T-helper 17 cell (primary cell): ENCODE measurements at places on chromosomes 16 and 17. TPM values are rescaled to one million over a fixed set of nuclear protein-coding genes. Genes with fewer than 3 reads are reported as not detected.

GRCh38 chr17:9825641-9826150 is at the start of gene GLP2R:
TSS of gene GLP2R (plus strand) at chr17:9825924. CDS start at chr17:9826064, 140 bp downstream.
- H3K4me1 ChIP-seq = peaks cover 2% of the 10 kb centered on the region
- no peak for DNase-seq
- H3K27ac ChIP-seq = no peak within 1 kb of the TSS
- H3K36me3 ChIP-seq = peaks cover 3% of the 10 kb centered on the region

- no peak overlapping the region for H3K4me3 ChIP-seq
- H3K36me3 ChIP-seq = no peaks in the 10 kb centered on the region
- no peak for DNase-seq
- H3K27me3 ChIP-seq = peaks cover 11% of the 10 kb centered on the region
- no peak overlapping the region for H3K27ac ChIP-seq
Measured at GRCh38 chr17:79167486-79167885, 92.9 kb downstream of the ENGASE start.

DNA sequence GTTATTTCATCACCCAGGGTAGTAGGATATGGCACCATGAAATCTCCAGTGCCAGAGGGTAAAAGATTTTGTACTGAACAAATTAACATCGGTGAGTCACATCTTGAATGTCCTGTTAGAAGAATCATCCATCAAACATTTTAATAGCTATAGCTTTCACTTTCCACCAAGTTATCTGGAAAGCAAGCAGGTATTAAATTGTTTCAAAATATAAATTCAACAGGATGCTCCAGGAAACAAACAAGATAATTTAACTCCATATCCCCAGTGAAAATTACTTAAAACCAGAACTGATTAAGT is 2.4 kb downstream of the VEZF1 start:
- H3K36me3 ChIP-seq = peaks cover 5% of the 10 kb centered on the region
- H3K27me3 ChIP-seq = no peaks in the 10 kb centered on the region
- H3K4me3 ChIP-seq = peak overlapping the region; percentile 19
- peaks cover 53% of the 10 kb centered on the region for H3K4me1 ChIP-seq

DNA sequence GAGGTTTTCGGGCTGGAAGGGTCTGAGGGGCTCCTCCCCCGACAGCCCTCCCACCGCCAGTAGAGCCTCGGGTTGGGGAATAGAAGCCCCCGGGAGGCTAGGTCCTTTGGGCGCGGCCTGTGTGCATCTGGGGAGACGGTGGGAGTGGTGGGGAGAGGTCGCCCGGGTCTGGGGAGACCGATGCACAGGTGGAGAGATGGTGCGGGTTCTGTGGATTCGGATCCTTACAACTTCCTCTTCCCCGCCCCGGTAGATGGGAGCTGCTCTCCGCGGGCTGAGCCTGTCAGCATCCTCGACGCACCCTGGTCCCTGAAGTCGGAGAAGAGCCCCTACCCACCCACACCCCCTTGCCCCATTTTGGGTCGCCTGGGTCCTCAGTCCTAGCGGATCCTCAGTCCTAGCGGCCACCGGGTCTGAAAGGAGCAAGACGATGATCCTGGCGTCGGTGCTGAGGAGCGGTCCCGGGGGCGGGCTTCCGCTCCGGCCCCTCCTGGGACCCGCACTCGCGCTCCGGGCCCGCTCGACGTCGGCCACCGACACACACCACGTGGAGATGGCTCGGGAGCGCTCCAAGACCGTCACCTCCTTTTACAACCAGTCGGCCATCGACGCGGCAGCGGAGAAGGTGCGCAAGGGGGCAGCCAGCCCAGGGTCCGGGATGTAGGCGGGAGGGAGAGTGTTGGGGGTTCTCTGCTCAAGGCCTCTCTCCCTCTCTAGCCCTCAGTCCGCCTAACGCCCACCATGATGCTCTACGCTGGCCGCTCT is 790 bp downstream of the BCKDK start:
- peaks cover 2% of the 10 kb centered on the region for H3K36me3 ChIP-seq
- DNase-seq = no peak
- no peaks in the 10 kb centered on the region for H3K27me3 ChIP-seq
- peak overlapping the region; percentile 87 for H3K4me3 ChIP-seq
- no peak overlapping the region for H3K27ac ChIP-seq

DNA sequence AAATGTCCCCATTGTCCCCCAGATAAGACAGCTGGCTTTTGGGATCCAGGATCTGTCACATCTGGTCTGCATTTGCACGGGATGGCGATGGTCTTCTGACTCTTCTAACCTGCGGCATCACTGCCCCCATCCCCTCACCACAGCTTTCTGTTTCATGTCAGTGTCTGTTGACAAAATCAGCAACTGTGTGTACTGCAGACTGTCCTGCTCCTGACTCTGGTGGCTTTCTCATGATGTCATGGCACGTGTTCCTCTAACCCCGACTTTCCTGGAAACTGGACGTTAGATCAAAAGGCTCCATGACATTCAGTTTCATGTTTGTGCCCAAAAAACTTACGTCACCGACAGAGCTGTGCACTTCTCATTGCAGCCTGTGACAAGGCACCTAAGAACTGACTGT is 30.1 kb upstream of the CPNE2 start:
- no peak overlapping the region for H3K4me3 ChIP-seq
- no peaks in the 10 kb centered on the region for H3K27me3 ChIP-seq
- peak overlapping the region; percentile 39 for H3K27ac ChIP-seq
- no peak for DNase-seq

GRCh38 chr16:10870137-10870776 is 6.7 kb upstream of the CIITA start:
- no peak overlapping the region for H3K27ac ChIP-seq
- no peak for DNase-seq
- H3K4me1 ChIP-seq = peaks cover 32% of the 10 kb centered on the region
- H3K27me3 ChIP-seq = peaks cover 40% of the 10 kb centered on the region
- no peak overlapping the region for H3K4me3 ChIP-seq

- DNase-seq = no peak
- H3K27ac ChIP-seq = peak overlapping the region; percentile 86
- peaks cover 10% of the 10 kb centered on the region for H3K4me1 ChIP-seq
- H3K36me3 ChIP-seq = peaks cover 2% of the 10 kb centered on the region
- no peak overlapping the region for H3K4me3 ChIP-seq
- no peaks in the 10 kb centered on the region for H3K27me3 ChIP-seq
Measured at GRCh38 chr17:61806936-61807335, 56.4 kb downstream of the BRIP1 start.

DNA sequence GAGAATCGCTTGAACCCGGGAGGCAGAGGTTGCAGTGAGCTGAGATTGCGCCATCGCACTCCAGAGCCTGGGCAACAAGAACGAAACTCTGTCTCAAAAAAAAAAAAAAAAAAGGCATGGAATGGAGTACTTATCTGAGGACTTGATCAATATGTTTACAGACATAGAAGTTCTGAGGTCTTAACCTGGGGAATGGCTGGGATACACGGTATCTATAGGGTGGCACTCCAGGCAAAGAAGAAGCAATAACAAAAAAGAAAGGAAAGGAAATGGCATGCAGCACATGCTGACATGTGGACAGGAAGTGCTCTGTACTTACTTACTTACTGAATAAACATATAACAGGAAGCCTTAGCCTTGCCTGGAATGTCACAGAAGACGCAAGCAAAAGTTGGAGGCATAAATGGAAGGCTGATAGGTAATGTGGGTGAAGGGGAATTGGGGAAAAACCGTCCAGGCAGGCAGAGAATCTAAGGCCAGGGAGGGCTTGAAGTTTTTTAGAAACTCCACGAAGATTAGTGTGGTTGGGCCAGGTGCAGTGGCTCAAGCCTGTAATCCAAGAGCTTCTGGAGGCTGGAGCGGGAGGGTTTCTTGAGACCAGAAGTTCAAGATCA is 10.1 kb upstream of the SPOP start:
- no peak for DNase-seq
- no peaks in the 10 kb centered on the region for H3K27me3 ChIP-seq
- peak overlapping the region; percentile 90 for H3K27ac ChIP-seq
- peaks cover 4% of the 10 kb centered on the region for H3K36me3 ChIP-seq
- H3K4me1 ChIP-seq = peaks cover 27% of the 10 kb centered on the region

GRCh38 chr17:77356690-77357201 is 216.0 kb downstream of the SEC14L1 start:
- H3K27me3 ChIP-seq = no peaks in the 10 kb centered on the region
- H3K36me3 ChIP-seq = no peaks in the 10 kb centered on the region
- H3K27ac ChIP-seq = peak overlapping the region; percentile 51
- DNase-seq = no peak

DNA sequence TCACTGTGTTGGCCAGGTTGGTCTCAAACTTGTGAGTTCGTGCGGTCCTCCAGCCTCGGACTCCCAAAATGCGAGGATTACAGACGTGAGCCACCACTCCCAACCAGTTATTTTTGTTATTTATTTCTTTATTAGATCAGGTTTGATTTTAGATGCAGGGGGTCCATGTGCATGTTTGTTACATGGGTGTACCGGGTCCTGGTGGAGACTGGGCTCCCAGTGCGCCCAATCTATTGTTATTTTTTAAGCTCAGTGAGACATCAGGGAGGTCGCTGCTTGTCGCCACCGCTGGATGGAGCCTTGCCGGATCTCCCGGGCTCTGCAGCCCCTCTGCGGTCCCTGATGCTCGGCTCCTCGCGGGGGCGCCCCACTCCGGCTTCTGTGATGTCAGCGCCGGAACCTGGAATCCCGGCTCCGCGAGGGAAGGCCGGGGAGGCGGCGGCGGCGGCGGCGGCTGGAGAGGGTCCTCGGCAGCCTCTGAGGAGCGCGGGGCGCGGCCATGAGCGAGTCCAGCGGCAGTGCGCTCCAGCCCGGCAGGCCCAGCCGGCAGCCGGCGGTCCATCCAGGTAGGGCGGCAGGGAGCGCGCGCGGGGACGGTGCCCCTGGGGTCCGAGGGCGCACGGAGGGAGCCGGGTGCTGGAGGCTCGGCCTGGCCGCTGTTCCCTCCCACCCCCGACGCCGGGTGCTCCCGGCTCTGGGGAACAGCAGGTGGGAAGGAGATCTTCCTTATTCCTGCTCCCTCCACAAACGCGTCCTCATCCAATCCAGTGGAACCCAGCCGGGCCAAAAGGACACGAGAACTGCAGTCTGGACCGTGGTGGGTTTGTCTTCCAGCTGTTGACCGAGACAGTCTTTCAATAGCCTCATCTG is at the start of gene TMC7:
TSS of gene TMC7 (plus strand) at position 370 of the 870 bp plus-strand sequence. CDS start at position 500, 130 bp downstream.
- peak within 1 kb of the TSS; percentile 12 for H3K4me3 ChIP-seq
- peaks cover 37% of the 10 kb centered on the region for H3K27me3 ChIP-seq
- peaks cover 5% of the 10 kb centered on the region for H3K36me3 ChIP-seq

DNA sequence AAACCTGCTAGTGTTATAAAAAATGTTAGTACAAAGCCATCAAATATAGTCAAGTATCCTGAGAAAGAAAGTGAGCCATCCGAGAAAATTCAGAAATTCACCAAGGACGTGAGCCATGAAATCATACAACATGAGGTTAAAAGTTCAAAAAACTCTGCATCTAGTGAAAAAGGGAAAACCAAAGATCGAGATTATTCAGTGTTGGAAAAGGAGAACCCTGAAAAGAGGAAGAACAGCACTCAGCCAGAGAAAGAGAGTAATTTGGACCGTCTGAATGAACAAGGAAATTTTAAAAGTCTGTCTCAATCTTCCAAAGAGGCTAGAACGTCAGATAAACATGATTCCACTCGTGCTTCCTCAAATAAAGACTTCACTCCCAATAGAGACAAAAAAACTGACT is 31.7 kb downstream of the RBBP6 start:
- H3K27me3 ChIP-seq = no peaks in the 10 kb centered on the region
- H3K4me3 ChIP-seq = no peak overlapping the region
- no peak for DNase-seq
- H3K36me3 ChIP-seq = peaks cover 19% of the 10 kb centered on the region
- no peak overlapping the region for H3K27ac ChIP-seq

- H3K27ac ChIP-seq = peak overlapping the region; percentile 90
- H3K27me3 ChIP-seq = no peaks in the 10 kb centered on the region
- peak overlapping the region; percentile 86 for H3K4me3 ChIP-seq
- H3K4me1 ChIP-seq = peaks cover 72% of the 10 kb centered on the region
- peak; percentile 48 for DNase-seq
- H3K36me3 ChIP-seq = peaks cover 2% of the 10 kb centered on the region
Measured at GRCh38 chr16:68079626-68080344, 5.4 kb upstream of the NFATC3 start.

DNA sequence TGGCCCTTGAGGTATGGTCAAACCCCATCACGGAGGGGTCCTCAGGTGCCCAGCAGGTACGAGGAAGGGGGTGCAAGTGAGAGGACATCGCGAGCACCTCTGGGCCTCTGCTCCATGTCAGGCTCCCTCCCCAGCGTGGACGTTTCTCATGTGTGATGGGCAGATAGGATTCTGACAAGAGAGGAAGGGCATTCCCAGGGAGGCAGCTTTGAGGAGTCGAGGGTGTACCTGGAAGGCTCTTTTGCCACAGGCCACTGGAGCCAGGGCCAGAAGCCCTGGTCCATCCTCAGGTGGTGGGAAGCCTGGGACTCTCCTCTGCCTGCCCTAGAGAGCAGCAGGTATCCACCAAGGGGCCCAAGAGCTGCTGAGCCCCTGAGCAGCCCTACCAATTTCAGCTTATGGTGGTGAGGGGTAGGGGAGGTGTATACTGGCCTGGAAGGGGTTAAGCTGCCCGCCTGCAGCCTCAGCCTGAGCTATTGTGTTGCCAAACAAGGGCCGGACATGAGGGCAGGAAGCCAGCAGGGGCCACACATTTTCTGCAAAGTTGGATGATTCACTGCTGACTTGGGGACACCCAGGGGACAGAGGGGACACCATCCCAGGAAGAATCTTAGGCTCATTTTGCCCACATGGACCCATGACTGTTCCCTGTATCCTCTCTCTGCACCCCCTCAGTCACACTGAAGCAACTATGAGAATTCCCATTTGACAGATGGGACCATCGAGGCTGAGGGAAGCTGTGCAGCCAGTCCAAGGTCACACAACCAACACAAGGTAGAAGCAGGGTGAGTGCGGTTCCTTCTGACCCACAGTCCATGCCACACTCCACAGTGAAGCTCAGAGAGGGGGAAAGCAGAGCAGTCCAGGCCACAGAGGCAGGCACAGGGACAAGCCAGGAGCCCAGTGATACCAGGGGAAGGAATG is 1.7 kb downstream of the CDH5 start:
- peaks cover 15% of the 10 kb centered on the region for H3K4me1 ChIP-seq
- peaks cover 37% of the 10 kb centered on the region for H3K27me3 ChIP-seq
- H3K4me3 ChIP-seq = no peak overlapping the region
- no peak overlapping the region for H3K27ac ChIP-seq
- no peak for DNase-seq

DNA sequence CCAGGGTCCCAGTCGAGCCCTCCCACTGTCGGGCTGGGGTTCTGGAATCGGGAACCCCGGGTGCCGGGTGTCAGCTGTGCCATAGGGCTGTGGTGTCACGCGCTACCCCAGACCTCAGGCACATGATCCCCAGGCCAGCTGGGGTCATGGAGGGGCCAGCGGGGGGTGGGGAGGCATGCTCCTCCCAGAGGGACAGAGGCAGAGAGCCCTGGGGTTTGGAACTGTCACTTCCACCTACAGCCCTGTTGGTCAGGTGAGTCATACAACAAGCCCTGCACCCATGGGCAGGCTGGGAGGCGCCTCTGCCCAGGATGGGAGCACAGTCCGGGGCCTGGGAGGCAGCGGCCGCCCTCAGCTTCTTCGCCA is 63.0 kb downstream of the BAIAP2 start:
- DNase-seq = no peak
- H3K27ac ChIP-seq = peak overlapping the region; percentile 70
- no peaks in the 10 kb centered on the region for H3K36me3 ChIP-seq
- H3K4me3 ChIP-seq = no peak overlapping the region
- H3K27me3 ChIP-seq = no peaks in the 10 kb centered on the region

The PRSS22 gene
- total RNA-seq = 0.37 TPM

The CA5A gene
- total RNA-seq = not detected

The TSPAN10 gene
- total RNA-seq = not detected

The GSG1L gene
- total RNA-seq = not detected

The FBXW10 gene
- total RNA-seq = not detected

The PYY gene
- total RNA-seq = not detected

The CMTM1 gene
- 3.3 TPM for total RNA-seq
